ENCODE measurements at places on chromosomes 7 and 10.
A peak's percentile ranks its signal among the peaks of the same experiment; 100 is the strongest.

- DNase-seq: peak; percentile 37
These were observed 12.5 kb downstream of the SFRP5 start for GRCh38 chr10:97759158-97759887.

- no peak for DNase-seq
These were observed 65.6 kb upstream of the CCDC6 start for GRCh38 chr10:59971915-59972314.

DNA sequence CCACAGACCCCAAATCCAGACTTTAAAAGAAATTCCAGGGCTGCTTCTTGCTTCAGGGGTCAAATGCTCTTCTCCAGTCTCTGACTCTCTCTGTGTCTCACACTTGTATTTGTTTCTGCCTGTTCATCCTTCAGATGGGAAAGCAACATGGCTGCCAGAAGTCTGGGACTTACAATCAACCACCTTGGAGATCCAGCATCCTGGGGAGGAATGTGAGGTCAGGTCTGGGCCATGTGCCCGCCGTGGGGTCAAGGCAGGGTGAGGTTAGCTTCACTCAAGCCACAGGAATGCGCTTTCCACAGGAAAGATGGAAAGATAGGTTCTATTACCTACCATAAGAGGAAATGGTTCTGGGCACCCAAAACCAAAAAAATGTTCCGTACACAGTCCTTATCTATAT lies 34.3 kb upstream of the NPVF start:
- DNase-seq: no peak

GRCh38 chr10:94214481-94214893 lies 148.3 kb downstream of the NOC3L start:
- DNase-seq: no peak

- DNase-seq: no peak
These were observed 556.1 kb upstream of the AUTS2 start for GRCh38 chr7:69042138-69042537.

- no peak for DNase-seq
These were observed 52.3 kb upstream of the PHYHIPL start for GRCh38 chr10:59124187-59124586.

- no peak for DNase-seq
These were observed 9.9 kb upstream of the ZNF212 start for GRCh38 chr7:149229526-149229925.

GRCh38 chr10:7534480-7534852 lies 123.6 kb upstream of the SFMBT2 start:
- no peak for DNase-seq

DNA sequence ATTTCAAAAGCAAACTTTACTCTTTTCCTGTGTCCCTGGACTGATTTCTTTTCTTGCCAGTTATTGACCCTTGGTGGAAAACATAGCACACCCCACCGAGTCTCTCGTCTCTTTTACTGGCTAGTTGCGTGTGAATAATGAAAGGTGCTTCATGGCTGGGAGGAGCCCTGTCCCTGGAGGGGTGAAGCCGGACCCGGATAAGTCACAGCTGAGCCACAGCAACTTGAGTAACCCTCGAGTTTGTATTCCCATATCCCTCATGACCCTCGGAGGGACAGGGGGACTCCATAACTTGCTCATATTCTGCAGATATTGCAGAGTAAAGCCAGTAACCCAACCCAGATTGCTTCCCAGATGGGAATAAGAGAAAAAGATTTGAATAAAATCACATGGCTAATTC lies 147.5 kb upstream of the FRMD4A start:
- DNase-seq: no peak

DNA sequence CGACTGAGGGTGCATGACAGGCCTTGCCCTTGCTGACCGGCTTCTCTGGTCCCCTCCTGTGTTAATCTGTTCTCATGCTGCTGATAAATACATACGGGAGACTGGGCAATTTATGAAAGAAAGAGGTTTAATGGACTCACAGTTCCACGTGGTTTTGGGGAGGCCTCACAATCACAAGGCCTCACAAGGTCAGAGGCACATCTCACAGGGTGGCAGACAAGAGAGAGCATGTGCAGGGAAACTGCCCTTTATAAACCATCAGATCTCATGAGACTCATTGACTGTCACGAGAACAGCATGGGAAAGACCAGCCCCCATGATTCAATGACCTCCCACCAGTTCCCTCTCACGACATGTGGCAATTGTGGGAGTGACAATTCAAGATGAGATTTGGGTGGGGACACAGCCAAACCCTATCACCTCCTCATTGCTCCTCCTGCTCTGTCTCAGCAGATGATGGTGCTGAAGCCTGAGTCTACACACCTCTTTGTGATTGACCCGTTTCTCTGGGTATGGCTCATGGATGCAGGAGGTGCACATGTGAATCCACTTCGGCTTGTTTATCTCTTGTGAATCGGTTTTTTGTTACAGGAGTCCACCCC lies 547.8 kb downstream of the DNAJB6 start:
- no peak for DNase-seq

GRCh38 chr7:27111042-27111750 lies 8.7 kb upstream of the HOXA2 start:
- no peak for DNase-seq

DNA sequence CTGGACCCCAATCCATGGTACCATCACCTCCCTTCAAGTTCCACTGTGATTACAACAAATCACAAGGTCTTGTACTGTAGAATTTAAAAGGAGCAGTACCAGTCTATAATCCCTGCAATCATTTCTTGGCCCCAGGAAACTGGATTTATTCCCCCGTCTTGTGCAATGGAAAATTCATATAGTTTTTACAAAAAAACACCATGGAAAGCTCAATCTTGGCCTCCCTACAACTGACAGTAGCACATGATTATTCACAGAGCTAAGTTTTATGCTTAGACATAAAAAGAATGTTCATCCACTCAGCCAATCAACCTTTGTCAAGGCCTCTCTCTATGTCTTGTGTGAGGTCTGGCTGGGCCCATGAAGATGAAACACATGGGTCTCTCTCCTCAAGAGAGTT lies 10.2 kb downstream of the DGKI start:
- no peak for DNase-seq

GRCh38 chr7:155252444-155252887 lies 45.2 kb upstream of the INSIG1 start:
- no peak for DNase-seq

DNA sequence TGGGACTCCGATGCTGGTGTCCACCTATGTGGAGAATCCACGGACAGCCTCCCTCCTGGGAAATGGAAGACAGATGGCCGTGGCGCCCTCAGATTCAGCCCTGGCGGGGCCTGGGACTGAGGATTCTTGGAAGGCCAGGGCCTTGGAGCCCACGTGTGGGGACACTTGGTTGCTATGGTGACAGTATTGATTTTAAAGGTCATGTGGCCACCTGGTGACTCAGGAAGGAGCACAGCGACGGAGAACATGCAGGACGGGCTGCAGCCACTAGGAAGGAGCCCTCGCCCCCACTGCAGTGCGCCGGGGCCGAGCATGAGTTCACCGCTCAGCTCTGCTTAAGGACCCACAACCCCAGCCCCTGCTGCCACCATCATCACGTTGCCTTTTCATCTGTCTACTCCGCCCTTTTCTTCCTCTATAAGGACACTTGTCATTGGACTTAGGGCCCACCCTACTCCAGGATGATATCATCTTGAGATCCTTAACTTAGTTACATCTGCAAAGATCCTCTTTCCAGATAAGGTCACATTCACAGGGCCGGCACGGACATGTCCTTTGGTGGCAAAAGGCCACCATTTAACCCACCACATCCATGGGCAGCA lies 3.7 kb upstream of the STK32C start:
- no peak for DNase-seq

DNA sequence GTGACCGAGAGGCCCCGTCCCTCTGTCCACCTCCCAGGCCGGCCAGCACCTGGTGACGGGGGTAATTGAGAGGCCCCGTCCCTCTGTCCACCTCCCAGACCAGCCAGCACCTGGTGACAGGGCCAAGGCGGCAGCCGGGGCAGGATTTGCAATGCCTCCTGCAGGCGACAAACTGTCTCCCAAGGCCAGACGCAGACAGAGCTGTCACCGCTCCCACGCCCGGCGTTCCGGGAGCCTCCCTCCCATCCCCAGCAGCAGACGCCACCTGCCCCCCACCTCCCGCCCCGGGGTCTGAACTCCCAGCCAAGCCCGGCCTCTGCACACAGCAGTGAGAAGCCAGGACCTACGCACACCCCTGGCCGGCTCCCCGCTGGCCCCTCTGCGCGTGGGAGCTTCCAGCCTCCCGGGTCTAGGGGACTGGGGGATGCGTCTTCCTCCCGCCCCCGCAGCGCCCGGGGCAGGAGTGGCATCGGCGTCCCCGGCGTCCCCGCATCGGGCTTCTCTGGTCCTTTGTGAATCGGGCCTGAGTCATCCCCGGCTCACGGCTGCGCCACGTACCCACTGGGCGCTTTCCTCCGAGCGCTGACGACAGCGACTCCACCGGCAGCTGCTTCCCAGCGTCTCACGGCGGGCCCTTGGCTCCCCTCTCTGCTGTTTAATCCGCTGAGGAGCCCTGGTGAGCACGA lies 95.1 kb upstream of the DIP2C start:
- peak; percentile 38 for DNase-seq

GRCh38 chr7:2269991-2270460 lies 28.0 kb downstream of the NUDT1 start:
- DNase-seq: no peak

DNA sequence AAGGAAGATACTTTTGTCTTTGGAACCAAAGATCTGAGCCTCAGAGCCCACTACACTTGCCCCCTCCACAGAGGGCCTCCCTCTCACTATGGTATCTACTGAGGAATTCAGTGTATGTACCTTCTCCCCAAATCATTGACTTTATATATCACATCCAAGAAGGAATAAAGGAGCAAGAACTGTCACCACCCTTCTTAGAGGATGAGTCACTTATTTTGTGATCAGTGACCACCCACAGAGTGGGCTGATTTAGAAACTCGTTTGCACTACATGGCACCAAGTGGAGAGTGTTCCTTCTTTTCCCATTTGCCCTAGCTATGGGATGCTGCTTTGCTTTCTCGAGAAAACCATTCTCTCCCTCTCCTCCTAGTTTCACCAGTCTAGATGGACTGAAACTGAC lies 5.7 kb downstream of the TMEM243 start:
- no peak for DNase-seq

DNA sequence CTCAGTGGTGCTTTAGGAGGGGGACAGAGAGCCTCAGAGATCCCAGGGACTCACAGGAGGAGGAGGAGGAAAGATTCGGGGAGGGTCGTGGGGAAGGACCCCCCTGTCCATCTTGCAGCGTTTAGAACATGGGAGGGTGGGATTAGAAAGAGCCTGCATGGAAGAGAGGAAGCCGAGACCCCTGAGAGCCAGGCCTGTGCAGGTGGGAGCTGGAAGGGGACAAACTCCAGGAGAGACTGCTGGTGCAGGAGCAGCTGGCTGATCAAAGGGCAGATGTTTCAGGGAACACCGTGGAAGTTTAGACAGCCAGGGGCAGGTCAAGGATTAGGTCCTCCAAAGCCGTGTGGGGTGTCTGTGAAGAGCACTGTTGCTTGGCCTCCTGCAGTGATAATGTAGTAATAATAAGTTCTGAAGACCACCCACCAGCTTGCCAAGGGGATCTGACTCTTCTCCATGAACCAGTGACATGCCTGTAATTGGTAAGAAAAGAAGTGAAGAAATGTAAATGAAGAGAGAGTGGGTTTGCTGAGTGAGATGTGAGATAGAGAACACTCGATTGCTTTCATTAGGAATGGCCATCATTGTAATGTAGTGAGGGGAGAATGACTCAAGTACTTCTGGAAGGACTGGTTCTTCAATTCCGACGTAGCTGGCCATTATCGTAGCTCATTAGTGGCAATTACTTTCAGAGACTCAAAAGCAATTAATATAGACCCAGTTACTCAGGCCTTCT lies 425.6 kb downstream of the PAXIP1 start:
- no peak for DNase-seq

- no peak for DNase-seq
These were observed 108.1 kb downstream of the EEPD1 start for GRCh38 chr7:36261019-36261754.

GRCh38 chr7:97871659-97872024 lies 566 bp downstream of the ASNS start:
- DNase-seq: peak; percentile 48

DNA sequence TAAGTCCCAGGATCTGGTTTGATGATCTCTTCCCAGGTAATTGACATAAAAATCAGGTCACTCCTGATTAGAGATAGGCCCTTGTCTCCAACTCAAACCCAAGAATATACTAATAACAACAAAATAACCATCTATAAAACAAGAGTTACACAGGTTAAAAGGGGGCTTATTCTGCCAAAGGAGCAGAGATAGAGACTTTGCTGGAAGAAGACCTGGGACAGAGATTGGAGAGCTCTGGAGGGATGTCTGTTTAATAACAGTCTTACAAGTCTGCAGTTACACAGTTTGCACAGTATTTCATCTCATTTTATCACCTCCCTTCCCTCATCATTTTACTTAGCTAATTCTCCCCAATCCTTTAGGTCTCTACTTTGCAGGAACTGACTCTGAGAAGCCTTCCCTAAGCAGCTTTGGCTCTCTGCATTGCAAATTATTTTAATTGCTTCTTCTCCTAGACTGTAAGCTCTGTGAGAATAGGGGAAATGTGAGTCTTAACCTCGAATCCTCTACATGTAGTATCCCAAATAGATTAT lies 3.7 kb upstream of the ZNF438 start:
- no peak for DNase-seq

GRCh38 chr7:99953649-99954048 lies 22.2 kb downstream of the AZGP1 start:
- no peak for DNase-seq

DNA sequence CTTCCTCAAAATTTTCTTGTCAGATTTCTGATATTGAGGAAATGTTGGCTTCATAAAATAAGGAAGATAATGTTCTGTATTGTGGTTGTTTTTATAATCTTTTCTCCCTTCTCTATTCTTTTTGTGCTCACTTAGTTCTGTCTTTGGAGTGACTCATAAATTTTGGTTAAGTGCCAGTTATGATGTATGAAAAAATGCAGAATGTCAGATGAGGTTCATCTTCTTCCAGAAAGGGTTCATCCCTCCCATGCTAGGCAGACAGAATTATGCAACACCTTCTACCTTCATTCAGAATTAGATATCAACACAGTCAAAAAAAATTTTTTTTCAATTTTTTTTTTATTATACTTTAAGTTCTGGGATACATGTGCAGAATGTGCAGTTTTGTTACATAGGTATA lies 36.6 kb upstream of the CYP2C19 start:
- no peak for DNase-seq

GRCh38 chr7:47147213-47147631 lies 434.7 kb downstream of the TNS3 start:
- no peak for DNase-seq

DNA sequence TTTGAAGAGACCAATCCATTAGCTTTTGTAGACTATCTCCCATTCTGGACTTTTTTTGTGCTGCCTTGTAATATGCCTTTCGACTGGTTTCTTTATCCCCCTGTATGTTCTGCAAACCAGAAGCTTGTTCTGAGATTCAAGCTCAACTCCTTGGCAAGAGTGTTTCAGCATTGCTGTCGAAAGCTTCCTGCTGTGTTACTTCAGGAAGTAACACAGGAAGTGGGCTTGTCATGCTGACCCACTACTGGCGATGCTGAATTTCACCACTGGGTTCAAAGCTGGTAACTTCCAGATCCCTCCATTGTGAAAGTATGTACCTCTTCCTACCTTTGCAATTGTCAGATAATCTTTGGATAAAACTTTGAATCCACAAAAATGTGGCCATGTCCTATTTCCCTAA lies 57.9 kb upstream of the INSYN2A start:
- no peak for DNase-seq

- no peak for DNase-seq
These were observed 336.6 kb upstream of the MKI67 start for GRCh38 chr10:128462844-128463243.

- DNase-seq: no peak
These were observed 87.3 kb downstream of the MACC1 start for GRCh38 chr7:20129920-20130319.

Data from activated CD4-positive, alpha-beta T cell treated with anti-CD3 and anti-CD28 coated beads for 4 hours (primary cell).